ENCODE measurements at places on chromosomes 12 and 14.

GRCh38 chr12:46523446-46523845, 150.9 kb upstream of the SLC38A2 start:
- DNase-seq: no peak

GRCh38 chr12:32285489-32285888, 113.9 kb upstream of the FGD4 start:
- DNase-seq: no peak

GRCh38 chr14:47710581-47710980, 35.2 kb upstream of the MDGA2 start:
- no peak for DNase-seq

DNA sequence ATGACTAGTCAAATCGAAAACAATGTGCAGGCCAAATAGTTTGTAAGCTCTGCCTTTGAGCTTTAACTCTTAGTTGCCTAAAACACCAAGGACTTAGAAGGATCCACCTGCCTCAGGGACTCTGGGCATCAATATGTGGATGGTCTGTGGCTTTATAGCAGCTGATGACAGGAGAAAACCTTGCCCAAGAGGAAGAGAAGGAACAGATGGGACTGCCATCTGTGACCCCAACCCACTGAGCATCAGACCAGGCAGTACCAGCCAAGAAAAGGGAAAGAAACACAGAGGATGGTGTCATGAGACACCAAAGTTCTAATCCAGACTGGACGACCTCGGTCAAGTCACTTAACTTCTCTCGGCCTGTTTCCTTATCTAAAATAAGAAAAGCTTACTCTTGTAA, 12.7 kb downstream of the TGFB3 start:
- no peak for DNase-seq

DNA sequence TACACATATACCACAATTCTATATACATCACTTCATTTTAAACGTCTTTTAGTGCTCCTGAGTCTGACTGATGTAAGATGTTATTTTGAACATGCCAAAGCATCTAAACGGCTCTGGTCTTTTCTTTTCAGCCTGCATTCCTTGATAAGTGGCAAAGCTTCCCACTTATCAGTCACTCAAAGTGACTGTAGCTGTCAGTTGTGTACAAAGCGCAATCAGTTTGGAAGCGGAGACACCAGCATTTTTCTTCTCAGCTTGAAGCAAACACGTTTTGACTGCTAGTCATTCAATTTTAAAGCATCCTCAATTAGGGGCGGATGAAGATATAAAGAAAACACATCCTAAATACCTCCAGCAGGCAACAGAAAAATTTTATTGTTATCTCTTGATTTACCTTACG, 226.8 kb downstream of the SOX5 start:
- no peak for DNase-seq

All from EH (cell line).